GM23338 (cell line): ENCODE measurements at places on chromosomes 7 and 10.

DNA sequence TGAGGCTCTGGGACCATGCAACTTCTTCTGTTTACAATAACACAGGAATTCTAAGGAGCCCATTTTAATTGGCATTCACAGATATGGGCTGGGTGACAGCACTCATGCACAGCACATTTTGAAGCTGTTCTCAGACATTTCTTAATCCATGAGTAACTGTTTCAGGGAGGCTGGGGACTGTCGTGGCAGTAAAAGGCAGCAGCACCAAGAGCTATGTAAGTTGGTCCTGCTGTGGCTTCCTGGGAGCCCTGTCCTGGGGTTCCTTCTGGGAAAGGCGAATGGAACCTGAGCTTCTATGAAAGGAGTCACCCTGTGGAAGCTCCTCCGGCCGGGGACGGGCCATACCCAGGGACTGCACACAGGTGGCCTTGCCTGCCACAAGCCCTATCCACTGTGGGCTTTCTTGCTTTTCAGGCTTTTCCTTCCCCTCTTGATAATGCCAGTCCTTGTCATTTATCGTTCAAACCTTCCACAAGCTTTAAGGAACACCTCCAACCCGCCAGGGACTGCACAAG lies 40.5 kb downstream of the COBL start:
- DNase-seq: no peak

GRCh38 chr7:105210721-105211205 lies 178.0 kb downstream of the SRPK2 start:
- peak; percentile 50 for DNase-seq

DNA sequence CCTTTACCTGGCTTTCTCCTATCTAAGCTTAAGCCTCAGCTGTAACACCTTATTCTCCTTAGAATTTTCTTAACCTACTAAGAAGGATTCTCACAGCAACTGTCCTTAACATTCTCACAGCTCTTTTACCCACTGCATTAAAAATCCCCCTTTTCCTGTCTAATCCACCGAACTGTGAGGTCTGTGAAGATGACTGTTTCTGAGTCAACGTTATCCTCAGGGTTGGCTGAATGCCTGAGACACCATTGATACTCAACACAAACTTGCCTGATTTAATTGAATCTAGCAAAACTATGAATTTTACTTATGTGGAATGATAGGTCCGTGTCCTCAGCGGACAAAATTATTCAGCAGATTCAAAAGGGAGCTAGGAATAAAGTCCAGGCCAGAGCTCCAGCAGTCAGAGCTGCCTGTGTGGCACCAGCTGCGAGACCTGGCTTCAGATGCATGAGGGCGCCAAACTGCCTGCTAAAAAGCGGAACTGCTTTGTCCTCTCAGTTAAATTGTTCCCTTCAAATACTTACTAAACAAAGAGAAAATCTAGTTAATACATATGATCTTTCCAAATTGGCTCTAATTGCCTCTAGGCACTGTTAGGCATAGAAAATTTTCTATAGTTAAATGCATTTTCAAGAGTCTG lies 33.4 kb upstream of the VWDE start:
- DNase-seq: peak; percentile 72

GRCh38 chr10:8705415-8705814 lies 650.9 kb downstream of the GATA3 start:
- no peak for DNase-seq

GRCh38 chr7:7443806-7444350 lies 91.8 kb downstream of the COL28A1 start:
- DNase-seq: no peak

GRCh38 chr10:42987575-42987974 lies 89.3 kb upstream of the RET start:
- DNase-seq: no peak

DNA sequence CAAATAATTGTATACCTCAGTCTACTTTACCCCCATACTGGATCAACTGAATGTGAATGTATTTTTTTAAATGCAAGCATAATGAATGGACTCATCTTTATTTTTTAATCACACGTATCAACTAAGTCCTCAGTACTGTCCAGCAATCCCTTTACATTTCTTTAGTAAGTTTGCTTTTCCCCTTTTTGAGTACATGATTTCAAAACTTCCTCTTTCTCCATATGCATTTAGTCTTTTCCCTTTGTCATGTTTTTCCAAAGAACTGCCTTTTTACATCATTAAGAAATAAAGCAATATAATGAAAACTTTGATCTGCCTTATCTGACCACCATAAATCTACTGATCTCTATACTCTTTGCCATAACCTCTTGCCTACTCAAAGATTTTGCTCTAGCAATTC lies 182.5 kb upstream of the AKR1E2 start:
- no peak for DNase-seq

DNA sequence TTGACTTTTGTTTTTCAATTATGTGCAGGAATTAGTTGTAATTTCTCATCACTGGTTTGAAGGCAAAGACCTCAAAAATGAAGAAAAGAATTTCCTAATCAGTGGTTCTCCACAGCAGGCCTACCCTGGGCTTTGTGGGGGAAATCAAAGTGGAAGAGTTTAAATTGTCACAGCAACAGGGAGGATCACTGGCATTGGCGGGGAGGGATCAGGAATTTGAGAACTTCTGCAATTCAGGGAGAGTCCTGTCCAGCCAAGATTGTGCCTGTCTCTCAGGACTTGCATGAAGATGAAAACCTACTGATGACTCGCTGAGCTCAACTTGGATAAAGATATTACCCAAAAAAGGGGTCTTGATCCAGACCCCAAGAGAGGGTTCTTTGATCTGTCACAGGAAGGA lies 70.1 kb downstream of the HACD1 start:
- DNase-seq: no peak

- peak; percentile 53 for DNase-seq
These were observed 25.9 kb downstream of the DGKI start for GRCh38 chr7:137820677-137821420.

DNA sequence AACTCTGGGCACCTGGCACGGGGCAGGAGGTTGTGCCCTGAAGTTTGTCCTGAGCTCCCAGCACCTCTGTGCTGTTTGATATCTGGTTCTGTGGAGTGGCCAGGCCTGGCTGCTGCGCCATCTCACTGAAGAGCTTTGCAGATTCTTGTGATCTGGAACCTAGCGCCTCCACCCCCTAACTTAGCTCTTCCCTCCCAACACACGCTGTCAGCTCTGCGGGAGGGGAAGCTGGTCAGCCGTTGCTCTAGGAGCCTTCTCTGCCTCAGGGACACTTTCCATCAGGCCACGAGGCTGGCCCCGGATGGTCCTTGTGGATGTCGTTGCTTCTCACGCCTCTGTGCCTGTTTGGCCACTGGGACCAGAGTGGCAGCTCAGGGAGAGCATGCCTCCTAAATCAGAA lies 213.2 kb downstream of the CCDC3 start:
- DNase-seq: no peak

GRCh38 chr10:132746801-132747625 lies 38.9 kb downstream of the NKX6-2 start:
- DNase-seq: peak; percentile 50

- no peak for DNase-seq
These were observed 55.5 kb upstream of the SLC35G1 start for GRCh38 chr10:93838278-93838677.

DNA sequence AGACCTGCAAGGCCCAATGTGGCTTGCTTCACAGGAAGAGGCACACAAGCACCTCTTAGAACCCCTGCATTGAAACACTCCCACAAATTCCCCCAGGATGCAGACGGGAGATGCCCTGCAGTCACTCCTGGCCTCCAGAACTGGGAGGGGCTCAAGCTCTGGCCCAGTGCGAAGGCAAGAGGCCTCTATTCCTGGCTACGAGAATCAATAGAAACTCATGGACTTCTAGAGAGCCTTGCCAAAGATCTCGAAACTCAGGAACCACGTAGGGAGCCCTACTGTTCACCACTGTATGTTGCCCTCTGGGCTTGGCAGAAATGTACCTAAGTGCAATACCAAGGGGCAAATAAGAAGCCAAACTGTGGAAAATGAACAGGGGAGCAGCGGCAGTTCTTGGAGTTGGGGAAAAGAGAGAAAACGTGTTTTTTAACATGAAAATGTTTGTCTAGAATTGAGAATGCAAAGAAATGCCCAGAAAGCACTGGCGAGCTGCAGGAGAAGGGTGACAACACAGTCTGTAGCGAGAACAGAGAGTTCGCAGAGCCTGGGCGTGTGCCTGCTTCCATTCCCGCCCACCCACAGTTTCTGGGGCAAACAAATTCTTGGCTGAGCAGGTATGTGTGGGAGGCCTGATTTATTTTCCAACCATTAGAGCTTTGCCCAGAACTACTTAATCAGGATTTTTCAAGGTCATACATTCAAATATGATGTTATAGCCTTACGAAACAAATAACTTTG lies 260.5 kb upstream of the KLF14 start:
- peak; percentile 24 for DNase-seq

DNA sequence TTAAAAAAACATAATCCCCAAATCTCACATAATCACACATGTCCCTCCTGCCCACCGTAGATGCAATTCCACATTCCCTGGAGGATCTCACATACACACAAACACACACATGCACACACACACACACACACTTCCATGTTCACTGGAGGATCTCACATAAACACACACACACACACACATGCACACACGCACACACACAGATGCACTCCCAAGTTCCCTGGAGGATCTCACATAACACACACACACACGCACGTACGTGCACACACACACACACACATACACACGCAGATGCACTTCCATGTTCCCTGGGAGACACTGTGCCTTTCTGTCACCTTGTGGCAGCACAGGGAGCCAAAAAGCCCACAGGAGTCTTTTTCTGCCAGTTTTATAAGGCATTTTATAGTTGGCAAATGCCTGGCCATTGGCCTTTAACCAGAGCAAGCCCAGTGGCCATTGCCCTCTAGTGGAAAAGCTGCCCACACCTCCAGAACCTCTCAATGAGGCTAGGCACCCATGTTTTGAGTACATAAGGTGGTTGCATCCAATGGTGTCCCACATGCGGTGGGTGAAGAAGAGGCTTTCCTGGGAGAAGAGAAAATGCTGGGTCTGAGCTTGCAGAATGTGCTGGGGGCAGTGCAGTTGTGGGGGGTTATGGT lies 115.4 kb upstream of the ACBD5 start:
- DNase-seq: peak; percentile 24

DNA sequence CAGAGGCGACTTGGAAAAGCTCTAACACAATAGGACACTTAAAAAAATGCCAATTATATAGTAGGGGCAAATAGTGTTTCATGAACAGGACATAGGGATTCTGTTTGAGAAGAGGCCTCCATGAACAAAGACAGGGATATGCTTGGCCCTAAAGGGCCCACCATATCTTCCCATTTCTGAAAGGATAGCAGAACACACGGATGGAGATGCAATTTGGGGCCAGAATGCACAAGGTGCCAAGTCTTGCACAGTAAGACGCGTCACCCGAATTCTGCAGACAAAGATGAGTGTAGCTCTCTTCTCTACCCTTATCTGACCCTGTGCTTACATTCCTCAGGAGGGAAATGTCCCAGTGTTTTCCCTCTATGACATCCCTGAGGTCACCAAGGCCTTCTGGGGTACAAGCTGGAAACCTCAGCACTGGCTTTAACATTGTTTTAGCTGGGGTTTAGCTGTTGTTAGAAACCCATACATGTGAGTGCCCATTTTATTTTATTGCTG lies 12.8 kb downstream of the PRKCQ start:
- DNase-seq: no peak

DNA sequence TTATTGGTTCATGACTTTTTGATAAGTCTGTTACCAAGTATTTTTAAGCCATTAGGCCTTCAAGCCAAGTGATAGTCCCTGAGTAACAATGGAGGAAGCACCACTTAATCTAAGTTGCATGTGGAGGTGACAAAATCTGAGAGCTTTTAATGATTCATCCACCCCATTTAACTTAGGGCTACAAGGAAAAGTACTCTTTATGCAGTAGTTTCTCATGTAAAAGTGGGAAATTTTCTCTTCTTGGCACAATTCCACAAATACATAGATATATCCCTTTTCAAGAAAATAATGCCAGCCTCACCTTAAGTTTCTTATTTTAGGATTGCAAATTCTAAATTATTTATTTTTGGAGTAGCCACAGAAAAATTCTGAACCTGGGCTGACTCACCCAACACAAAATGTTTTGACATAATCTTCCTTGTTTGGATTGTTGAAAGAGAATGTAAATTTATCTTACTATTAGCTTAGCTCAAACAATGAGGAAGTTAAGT lies 85.7 kb downstream of the SUGCT start:
- no peak for DNase-seq

DNA sequence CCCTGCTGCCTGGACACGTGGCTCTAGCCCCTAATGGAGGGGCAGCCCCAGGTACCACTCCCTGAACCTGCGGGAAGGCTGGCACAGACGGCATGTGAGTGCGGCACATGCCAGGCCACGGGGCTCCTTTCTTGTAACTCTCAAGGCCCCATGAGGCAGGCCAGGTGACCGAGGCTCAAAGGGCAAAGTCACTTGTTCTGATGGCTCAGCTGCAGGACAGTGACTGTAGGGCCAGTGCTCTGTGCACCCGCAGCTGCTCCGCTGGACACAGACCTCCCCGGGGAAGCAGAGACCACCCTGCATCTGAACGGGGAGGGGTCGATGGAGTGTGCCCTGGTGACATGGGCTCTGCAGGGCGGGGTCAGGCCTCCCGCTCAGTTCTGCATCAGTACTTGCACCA lies 55.3 kb downstream of the PTPRE start:
- no peak for DNase-seq

GRCh38 chr10:28592953-28593352 lies 60.0 kb downstream of the WAC start:
- no peak for DNase-seq

- DNase-seq: no peak
These were observed 138.5 kb downstream of the SLIT1 start for GRCh38 chr10:97047083-97047736.

DNA sequence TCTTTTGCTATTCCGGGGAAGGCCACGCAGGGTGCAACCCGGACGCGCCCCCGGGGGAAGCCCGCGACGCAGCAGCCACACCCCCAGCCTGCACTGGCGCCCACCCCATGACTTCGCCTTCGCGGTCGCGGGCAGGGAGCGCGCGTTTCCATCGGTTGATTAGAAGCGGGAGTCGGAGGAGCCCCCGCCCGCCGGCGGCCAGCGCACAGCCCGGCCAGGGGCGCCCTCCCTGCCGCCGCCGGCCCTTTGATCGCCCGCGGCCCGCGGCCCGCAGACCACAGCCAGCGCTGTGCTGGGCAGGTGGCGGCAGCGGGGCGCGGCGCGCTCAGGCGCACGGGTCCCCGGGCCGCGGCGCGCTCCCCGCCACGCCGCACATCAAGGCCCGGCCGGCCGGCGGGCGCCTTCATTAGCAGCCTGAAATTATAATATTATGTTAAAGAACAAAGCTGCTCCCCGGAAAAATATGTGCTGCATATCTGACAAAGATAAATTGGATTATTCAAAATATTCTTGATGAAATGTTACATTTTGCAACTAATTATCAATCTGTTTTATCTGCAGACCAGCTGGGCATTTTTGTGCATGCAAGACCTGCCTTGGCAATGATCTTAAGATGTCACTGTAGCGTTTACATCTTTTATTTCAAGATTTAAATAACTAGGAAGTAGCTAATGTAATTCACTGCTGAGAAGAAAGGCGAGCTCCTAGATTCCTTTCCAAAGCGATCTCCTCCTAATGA lies 160.7 kb upstream of the MKI67 start:
- DNase-seq: peak; percentile 74
